ENCODE measurements at places on chromosomes 2 and 18.

DNA sequence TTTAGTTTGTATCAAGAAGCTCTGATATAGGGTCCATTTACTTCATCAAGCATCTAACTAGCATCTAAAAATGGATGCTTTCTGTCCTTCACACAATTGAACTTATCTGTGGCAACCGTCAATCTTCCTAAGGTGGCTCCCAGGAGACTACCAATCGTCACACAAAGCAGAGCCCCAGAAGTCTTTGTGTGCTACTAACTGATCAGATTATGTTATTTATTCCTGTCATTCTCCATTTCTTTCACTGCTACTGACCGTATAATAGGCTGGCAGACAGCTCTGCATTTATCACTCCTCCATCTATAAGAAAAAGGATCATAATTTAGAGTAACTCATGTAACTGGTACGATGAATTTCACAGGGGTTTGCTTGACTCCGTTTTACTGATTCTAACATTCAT is 585.0 kb upstream of the NXPH2 start:
- no peak overlapping the region for H3K27ac ChIP-seq
- H3K36me3 ChIP-seq = no peaks in the 10 kb centered on the region
- H3K27me3 ChIP-seq = peaks cover 5% of the 10 kb centered on the region
- H3K4me3 ChIP-seq = no peak overlapping the region

GRCh38 chr18:66210875-66211274 is 393.0 kb downstream of the CDH19 start:
- H3K4me3 ChIP-seq = no peak overlapping the region
- no peaks in the 10 kb centered on the region for H3K36me3 ChIP-seq
- no peak overlapping the region for H3K27ac ChIP-seq
- H3K4me1 ChIP-seq = no peaks in the 10 kb centered on the region
- no peaks in the 10 kb centered on the region for H3K27me3 ChIP-seq

- DNase-seq = no peak
- H3K4me3 ChIP-seq = no peak overlapping the region
- H3K27me3 ChIP-seq = no peaks in the 10 kb centered on the region
Observed at GRCh38 chr2:188345020-188345419, 53.3 kb downstream of the GULP1 start.

- H3K4me3 ChIP-seq = no peak overlapping the region
- H3K4me1 ChIP-seq = no peaks in the 10 kb centered on the region
- no peak for DNase-seq
- no peaks in the 10 kb centered on the region for H3K36me3 ChIP-seq
- no peaks in the 10 kb centered on the region for H3K27me3 ChIP-seq
Observed at GRCh38 chr2:74983631-74984392, 25.4 kb downstream of the POLE4 start.

DNA sequence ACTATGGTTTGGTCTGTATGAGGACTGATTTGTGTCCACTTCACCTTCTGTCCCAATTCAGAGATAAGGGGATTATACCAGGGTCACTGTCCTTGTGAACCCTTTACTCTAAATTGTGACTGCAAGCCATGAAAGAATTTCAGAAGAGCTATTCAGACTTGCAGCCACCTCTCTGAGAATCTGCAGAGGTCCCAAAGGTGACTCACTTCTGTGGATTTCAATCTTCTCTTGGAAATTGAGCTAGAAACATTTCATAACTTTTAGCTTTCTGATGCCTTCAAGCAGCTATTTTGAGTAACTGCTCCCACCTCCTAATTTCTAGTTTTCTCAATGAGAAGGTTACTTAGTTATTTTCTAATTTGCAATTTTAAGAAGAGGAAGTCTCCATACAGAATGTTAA is 1242.4 kb upstream of the ACVR2A start:
- no peaks in the 10 kb centered on the region for H3K4me1 ChIP-seq
- H3K4me3 ChIP-seq = no peak overlapping the region
- H3K27ac ChIP-seq = no peak overlapping the region
- DNase-seq = no peak

- no peak overlapping the region for H3K4me3 ChIP-seq
- DNase-seq = no peak
- no peaks in the 10 kb centered on the region for H3K4me1 ChIP-seq
- H3K27ac ChIP-seq = peak overlapping the region; percentile 32
- no peaks in the 10 kb centered on the region for H3K36me3 ChIP-seq
Observed at GRCh38 chr2:187075199-187075635, 226.2 kb upstream of the ZSWIM2 start.

DNA sequence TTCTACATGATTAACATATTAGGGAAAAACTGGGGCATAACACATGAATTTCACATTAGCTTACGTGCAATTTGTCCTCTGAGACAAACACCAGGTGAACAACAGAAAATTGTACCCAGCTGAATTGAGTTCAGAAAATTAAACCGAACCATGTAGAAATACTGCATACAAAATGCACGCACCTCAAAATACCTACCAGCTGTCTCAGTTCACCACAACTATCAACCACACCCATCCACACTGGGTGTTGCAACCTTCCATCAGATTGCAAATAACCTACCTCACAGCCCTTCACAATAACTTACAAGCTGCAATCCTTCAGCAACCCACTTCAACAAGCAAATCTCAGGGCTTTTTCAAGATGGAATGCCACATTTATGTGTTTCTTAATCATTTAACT is 55.9 kb downstream of the UNC50 start:
- H3K4me1 ChIP-seq = no peaks in the 10 kb centered on the region
- no peaks in the 10 kb centered on the region for H3K27me3 ChIP-seq
- H3K27ac ChIP-seq = no peak overlapping the region
- H3K4me3 ChIP-seq = no peak overlapping the region

DNA sequence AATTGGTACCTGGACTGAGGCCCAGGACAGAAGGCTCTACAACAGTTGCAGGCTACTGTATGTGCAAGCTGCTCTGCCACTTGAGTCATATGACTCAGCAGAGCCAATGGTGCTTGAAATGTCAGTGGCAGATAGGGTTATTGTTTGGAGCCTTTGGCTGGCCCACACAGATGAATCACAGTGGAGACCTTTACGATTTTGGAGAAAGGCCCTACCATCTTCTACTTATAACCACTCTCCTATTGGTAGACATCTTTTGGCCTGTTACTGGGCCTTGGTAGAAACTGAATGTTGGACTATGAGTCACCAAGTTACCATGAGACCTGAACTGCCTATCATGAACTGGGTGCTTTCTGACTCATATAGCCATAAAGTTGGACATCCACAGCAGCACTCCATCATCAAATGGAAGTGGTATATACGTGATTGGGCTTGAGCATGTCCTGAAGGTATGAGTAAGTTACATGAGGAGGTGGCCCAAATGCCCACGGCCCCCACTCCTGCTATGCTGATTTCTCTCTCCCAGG is 88.9 kb upstream of the NRXN1 start:
- H3K4me3 ChIP-seq = no peak overlapping the region
- no peak for DNase-seq
- H3K27me3 ChIP-seq = no peaks in the 10 kb centered on the region
- no peaks in the 10 kb centered on the region for H3K36me3 ChIP-seq
- no peak overlapping the region for H3K27ac ChIP-seq

GRCh38 chr2:78082555-78082954 is 560.4 kb upstream of the LRRTM4 start:
- H3K36me3 ChIP-seq = no peaks in the 10 kb centered on the region
- DNase-seq = no peak
- peaks cover 5% of the 10 kb centered on the region for H3K4me1 ChIP-seq
- no peak overlapping the region for H3K27ac ChIP-seq
- H3K27me3 ChIP-seq = no peaks in the 10 kb centered on the region

- H3K27ac ChIP-seq = no peak overlapping the region
- no peaks in the 10 kb centered on the region for H3K36me3 ChIP-seq
- no peak for DNase-seq
- peaks cover 11% of the 10 kb centered on the region for H3K27me3 ChIP-seq
- no peaks in the 10 kb centered on the region for H3K4me1 ChIP-seq
Observed at GRCh38 chr2:76193089-76193488, 482.4 kb upstream of the GCFC2 start.

DNA sequence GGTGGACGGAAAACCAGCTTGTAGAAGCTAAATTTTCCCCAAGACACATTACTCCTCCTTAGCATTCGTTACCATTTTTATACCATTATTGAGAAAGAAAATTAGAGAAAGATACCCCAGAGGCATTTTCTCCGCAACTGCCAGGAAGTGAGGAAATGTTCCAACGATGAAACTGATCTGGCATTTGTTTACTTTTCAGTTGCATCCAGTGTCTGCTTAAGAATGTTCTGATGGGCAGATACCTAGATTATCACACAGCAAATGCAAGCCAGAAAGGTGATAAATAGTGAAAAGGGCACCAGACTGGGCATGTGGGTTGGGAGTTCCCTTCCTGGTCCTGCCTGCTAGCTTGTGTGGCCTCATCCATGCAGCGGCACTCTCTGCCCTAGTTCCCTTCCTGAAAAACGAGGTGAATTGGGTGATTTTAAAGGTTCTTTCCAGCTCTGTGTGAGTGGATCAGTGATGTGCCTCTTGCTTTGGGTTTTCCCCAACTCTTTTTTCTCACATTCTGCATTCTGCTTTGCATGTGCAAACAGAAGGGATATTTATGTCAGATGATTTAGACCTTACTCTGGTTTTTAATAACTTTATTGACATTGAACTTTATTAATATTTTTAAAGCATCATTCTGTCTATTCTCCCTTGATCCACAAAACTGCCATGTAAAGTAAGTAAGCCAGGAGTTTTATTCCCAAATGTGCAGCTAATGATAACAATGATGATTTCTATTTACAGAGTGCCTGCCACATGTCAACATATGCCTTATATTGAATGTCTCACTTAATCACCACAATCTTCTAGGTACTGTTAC is 139.6 kb downstream of the INSIG2 start:
- H3K36me3 ChIP-seq = peaks cover 4% of the 10 kb centered on the region
- peaks cover 72% of the 10 kb centered on the region for H3K27me3 ChIP-seq
- H3K4me3 ChIP-seq = no peak overlapping the region
- H3K4me1 ChIP-seq = peaks cover 9% of the 10 kb centered on the region
- no peak for DNase-seq

DNA sequence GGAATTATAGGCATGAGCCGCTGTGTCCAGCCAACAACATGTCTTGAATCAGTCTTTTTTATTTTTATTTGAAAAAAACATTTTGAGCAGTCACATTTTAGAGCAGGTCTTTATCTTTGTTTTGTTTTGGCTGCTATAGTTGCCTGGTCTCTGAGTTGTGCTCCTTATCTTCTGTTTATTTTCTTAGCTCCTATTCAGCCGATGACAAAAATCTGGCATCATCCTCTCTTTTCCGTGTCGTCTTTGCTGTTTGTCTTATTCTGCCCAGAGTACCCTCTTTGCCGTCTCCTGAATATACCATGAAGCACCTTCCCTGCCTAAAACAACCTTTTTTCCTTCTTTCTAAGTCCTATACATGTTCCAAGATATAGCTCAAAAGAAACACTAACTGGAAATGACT is 201.1 kb downstream of the THSD7B start:
- no peaks in the 10 kb centered on the region for H3K4me1 ChIP-seq
- no peak overlapping the region for H3K4me3 ChIP-seq
- H3K27me3 ChIP-seq = peaks cover 3% of the 10 kb centered on the region
- no peak for DNase-seq
- no peaks in the 10 kb centered on the region for H3K36me3 ChIP-seq

DNA sequence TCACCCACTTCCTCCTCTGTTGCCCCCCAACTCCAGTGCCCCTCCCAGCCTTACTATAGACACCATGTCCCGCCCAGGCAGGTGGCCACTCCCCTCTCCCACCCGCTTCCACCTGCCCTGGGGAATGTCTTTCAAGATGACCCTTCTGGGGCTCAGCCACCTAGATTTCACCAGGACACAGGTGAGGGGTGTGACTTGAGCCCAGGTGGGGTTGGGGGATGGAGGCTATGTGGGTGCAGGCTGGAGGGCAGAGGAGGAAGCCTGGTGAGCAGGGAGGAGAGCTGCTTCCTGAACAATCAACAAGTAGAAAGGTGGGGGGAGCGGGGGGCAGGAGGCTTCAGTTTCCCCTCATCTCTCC is 8.7 kb downstream of the ADRA2B start:
- H3K36me3 ChIP-seq = no peaks in the 10 kb centered on the region
- no peak for DNase-seq
- H3K27ac ChIP-seq = no peak overlapping the region
- no peak overlapping the region for H3K4me3 ChIP-seq
- peaks cover 11% of the 10 kb centered on the region for H3K4me1 ChIP-seq

DNA sequence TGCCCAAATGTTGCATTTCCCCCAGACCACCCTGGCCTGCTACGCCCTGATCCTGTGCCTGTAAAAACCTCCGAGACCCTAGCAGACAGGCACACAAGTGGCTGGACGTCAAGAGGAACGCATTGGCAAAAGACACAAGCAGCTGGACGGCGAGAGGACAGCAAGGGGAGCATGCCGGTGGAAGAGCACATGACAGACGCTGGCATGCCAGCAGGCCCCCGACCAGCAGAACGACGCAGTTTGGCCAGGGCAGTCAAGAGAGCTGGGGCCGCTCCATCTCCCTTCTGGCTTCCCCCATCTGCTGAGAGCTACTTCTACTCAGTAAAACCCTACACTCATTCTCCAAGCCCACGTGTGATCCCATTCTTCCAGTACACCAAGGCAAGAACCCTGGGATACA is 42.1 kb downstream of the SAP130 start:
- no peak for DNase-seq
- H3K27ac ChIP-seq = no peak overlapping the region
- H3K27me3 ChIP-seq = no peaks in the 10 kb centered on the region

- no peaks in the 10 kb centered on the region for H3K4me1 ChIP-seq
- H3K36me3 ChIP-seq = no peaks in the 10 kb centered on the region
- no peak overlapping the region for H3K4me3 ChIP-seq
- no peak overlapping the region for H3K27ac ChIP-seq
Observed at GRCh38 chr18:5937121-5937520, 41.8 kb upstream of the TMEM200C start.

DNA sequence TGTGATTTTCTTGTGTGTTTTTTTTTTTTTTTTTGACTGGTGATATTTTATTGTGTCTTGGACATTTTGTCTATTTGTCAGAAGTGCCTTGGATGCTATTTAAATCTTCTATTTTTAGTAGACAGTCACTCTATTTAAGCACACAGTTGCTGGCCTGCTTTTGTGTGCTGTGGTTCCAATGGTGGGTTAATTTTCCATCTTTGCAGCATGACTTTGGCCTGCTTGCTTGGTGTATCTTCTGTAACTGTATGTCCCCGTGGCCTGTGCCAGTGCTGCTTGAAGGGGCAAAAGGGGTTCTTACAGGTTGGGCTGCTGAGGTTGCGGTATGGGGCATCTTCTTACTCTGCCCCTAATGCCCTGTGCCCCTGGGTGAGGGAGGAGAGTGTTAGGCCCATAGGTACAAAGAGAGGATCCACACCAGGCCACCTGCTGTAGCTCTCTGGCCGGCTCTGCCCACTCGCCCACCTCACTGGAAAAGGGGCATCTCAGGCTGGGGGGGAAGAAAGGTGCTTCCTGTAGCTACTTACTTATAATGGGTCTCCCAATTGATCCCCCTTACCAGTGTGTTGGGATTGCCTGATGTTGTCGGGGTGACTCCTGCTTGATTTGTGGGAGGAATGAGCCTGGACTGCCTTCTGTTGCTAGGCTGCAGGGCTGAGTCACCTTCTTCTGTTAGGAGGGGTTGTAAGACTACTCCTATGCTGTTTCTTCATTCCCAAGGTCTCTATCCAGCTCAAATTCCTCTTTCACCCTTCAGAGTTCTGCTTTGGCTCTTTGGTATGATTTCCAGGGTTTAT is 490.0 kb upstream of the HS6ST1 start:
- no peak overlapping the region for H3K27ac ChIP-seq
- no peaks in the 10 kb centered on the region for H3K27me3 ChIP-seq
- DNase-seq = no peak
- no peak overlapping the region for H3K4me3 ChIP-seq
- H3K4me1 ChIP-seq = no peaks in the 10 kb centered on the region

- no peaks in the 10 kb centered on the region for H3K27me3 ChIP-seq
- H3K4me1 ChIP-seq = peaks cover 13% of the 10 kb centered on the region
- H3K27ac ChIP-seq = no peak overlapping the region
- no peaks in the 10 kb centered on the region for H3K36me3 ChIP-seq
Observed at GRCh38 chr2:10368491-10369231, 66.0 kb downstream of the HPCAL1 start.

GRCh38 chr2:181670632-181671031 is 9.7 kb downstream of the NEUROD1 start:
- no peaks in the 10 kb centered on the region for H3K4me1 ChIP-seq
- H3K27me3 ChIP-seq = peaks cover 73% of the 10 kb centered on the region
- no peak overlapping the region for H3K4me3 ChIP-seq
- no peak overlapping the region for H3K27ac ChIP-seq
